ENCODE measurements at places on chromosomes 7 and 10.

- no peak for DNase-seq
Measured at GRCh38 chr7:155509725-155510551, 36.4 kb downstream of the CNPY1 start.

DNA sequence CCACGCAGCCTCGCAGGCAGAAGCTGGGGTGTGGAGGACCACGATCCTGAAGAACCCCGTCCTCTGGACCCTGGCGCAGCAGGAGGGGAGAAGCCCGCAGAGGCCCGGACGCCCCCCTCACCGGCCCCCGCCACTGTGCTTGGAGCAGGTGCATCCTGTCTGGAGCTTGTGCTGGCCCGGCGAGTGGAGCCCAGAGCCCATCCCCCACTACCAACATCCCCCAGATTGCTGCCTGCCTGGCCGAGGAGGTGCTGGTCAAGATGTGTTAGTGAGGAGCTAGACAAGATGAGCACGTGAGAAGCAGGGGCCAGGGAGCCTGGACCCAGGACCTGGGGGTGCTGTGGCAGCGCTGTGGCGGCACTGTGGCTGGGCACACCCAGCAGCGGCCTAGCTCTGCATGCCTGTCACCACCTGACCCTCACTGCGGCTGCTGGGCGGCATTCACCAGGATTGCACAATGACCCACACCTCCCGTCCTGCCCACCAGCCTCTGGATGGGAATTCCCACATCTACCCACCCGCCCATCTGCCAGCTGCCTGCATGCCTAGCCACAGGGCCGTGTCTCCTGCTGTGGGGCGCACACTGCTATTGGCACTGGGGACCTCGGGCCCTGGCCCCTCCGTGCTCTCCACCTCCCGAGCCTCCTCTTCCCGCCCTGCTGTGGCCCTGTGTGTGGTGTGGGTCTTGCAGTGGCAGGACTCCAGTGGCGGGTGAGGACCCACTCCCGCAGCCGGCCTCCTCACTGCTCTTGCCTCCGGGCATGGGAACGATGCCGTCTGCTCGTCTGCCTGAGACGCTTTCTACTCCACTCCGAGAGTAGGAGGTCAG lies 11.8 kb downstream of the GPR146 start:
- DNase-seq, result no peak

- DNase-seq, result no peak
Measured at GRCh38 chr10:5547931-5548660, 23.3 kb downstream of the CALML3 start.

DNA sequence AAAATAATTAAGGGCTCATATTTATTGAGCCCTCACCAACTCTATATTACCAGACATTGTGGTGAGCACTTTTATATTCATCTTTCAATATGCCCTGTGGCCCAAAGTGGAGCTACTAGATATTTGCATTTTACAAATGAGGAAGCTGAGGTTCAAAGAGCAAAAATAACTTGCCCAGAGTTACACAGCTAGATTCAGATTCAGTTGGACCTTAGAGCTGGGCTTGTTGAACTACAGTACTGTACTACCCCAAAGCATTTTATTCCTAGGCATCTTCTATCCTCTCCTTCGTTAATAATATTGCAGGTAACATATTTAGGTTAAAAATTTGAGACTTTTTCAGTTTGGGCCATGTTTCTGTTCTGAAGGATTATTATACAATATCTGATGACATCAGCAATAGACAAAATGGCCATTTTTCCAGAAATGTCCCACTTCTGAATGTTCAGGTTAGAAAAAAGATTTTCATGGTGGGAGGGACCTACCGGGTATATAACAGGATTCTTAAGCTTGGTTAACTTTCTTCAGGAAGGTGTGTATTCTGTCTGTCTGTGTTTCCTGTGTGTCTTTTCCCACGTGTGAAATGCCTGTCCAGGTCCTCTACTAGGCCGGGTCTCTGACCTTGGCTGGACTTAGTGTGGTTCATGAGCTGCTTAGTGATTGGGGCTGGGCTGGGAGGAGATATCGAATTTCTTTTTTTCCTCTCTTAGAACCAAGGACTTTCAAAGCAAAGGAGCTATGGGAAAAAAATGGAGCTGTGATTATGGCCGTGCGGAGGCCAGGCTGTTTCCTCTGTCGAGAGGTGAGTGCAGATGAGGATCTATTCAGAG lies 13.6 kb downstream of the PRXL2A start:
- DNase-seq, result no peak

- DNase-seq, result no peak
Measured at GRCh38 chr10:72073708-72074573, 14.4 kb downstream of the SPOCK2 start.

- DNase-seq, result no peak
Measured at GRCh38 chr7:151792086-151792485, 84.8 kb downstream of the PRKAG2 start.

GRCh38 chr7:2156756-2157472 lies 75.8 kb downstream of the MAD1L1 start:
- DNase-seq, result no peak

GRCh38 chr7:48427671-48428070 lies 256.4 kb downstream of the ABCA13 start:
- DNase-seq, result no peak

DNA sequence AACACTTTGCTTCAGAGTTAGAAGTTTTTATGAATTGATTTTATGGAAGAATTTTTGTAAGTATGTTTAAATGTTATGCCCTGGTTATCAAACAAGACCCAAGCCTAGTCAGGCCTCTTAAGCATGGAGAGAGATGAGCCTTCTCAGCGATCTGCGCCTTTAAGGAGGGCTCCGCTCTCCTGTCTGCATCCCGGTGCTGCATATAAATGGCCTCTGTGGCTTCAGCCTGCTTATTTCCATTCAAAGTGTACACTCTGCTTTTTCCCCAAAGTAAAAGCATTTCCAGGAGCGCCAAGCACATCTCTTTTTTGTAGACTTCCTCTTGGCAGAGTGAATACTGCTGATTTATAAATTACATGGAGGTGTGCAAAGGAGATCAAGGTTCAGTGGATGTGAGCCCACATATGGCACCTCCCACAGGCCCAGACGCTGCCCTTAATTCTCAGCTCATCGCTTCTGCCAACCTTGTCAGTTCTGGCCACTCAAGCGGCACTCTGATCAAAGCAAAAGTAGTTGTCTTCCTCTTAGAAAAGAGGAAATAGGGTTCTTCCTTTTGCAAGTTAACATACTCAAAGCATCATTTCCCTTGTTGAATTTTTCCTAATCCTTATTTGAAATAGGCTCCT lies 70.0 kb upstream of the SFMBT2 start:
- no peak for DNase-seq

GRCh38 chr7:40761762-40762560 lies 627.2 kb downstream of the SUGCT start:
- DNase-seq, result no peak

DNA sequence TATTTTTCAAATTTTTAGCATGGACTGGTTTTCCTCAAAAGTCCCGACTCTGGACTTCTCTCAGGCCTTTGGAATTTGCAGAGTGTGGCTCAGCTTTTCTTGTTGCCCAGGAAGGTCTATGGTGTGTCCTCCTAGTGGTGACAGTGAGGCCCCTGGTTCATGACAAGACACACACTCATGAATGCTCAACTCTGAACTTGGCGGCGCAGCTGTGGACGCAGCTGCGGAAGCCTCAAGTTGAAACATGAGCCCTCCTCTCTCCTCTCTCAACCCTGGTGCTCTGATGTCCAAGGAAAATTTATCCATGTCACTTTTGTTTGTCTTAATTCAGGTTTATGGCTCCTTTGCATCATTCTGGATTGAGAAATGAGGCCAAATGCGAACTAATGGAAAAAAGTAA lies 183.9 kb downstream of the HECW1 start:
- DNase-seq, result no peak

- DNase-seq, result no peak
Measured at GRCh38 chr10:122135251-122136025, 135.7 kb upstream of the BTBD16 start.

DNA sequence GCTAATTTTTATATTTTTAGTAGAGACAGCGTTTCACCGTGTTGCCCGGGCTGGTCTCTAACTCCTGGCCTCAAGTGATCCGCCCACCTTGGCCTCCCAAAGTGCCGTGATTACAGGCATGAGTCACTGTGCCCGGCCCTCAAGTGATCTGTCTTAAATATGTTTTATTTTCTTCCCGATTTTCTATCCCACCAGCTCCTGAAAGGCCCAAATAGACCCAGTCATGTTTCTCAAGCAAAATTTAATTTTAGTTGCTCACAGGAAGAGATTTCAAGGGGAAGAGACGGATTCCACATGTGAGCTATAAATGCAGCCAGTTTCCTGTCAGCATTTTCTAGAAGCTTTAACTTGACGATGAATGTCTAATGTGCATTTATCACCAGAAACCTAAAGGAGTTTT lies 12.0 kb downstream of the DENND10 start:
- DNase-seq, result no peak

DNA sequence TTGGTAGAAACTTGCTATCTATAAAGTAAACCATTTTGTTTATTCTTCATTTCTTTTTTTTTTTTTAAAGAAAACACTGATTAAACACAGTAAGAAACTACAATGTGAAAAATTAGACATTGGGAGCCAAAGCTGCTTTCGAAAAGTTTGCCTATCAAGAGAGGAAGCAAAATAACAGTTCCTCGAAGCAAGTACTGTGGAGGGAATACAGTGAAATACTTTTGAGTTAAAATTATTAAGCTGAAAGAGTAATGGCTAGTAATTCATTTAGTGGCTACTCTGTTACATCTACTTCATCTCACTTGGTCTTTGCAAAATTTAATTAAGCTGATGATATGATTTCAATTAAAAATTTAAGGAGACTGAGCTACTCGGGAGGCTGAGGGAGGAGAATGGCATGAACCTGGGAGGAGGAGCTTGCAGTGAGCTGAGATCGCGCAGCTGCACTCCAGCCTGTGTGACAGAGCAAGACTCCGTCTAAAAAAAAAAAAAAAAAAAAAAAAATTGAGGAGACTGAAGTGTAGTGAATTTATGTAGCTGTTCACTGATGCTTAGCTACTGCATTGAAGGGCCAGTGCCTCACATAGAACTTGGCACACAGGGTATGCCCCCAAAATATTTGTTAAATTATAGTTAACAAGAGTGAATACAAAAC lies 982.1 kb upstream of the MBL2 start:
- no peak for DNase-seq

GRCh38 chr10:11245981-11246590 lies 228.4 kb downstream of the CELF2 start:
- no peak for DNase-seq

DNA sequence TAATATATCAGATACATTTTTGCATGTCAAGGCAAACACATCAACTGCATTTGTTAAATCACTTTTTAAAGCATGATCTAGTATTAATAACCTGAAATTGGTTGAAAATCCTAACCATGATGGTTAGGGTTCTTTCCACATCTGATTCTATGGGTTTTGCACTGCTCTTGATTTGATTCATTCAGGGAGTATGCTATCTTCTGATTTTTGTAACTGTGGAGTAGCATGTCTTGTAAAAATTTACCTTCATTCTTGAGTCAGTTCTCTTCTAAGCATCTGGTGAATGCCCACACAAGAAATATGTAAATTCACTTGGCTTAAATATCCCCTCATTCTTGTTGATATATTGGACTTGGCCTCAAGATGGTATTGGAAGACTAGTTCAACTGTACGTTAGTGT lies 178.7 kb downstream of the KLF6 start:
- DNase-seq, result no peak

- DNase-seq, result no peak
Measured at GRCh38 chr10:16845248-16845647, 28.0 kb upstream of the RSU1 start.

DNA sequence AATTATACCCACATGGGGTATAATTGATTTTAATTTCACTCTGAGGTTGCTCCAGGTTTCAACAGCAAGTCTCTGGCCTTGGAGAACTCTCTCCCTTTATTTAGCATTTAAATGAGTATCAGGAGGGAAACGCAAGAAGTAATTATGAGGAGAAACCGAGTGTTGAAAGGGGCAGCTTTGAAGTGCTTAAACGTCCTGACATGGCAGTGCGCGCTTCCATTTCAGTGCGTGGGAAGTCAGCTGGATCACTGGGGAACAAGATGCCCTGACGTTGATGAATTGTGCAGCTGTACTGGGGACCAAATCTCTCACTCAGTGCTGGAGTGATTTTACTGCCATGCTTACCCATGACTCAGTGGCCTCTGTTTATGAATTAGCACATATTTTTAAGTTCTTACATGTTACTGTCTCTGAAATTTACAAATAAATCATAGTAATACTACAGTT lies 106.0 kb upstream of the PRR15 start:
- peak; percentile 60 for DNase-seq

DNA sequence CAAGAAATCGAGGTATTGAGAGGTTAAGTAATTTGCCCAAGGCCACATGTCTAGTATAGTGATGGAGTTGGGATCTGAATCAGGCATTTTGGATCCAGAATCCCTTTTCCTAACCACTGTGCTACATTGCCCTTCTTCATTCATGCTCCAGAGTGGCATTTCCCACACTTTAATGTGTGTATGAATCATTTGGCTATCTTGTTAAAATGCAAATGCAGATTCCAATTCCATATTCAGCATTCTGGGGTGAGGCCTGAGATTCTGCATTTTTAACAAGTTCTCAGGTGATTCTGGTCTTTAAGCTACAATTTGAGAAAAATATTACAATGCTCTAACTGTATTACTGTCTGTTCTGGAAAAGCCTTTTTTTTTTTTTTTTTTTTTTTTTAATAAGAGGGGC lies 631.3 kb downstream of the PHTF2 start:
- DNase-seq, result no peak

GRCh38 chr10:131196176-131196885 lies 115.2 kb downstream of the TCERG1L start:
- no peak for DNase-seq

- DNase-seq, result no peak
Measured at GRCh38 chr10:70528741-70529362, 50.3 kb downstream of the PALD1 start.

DNA sequence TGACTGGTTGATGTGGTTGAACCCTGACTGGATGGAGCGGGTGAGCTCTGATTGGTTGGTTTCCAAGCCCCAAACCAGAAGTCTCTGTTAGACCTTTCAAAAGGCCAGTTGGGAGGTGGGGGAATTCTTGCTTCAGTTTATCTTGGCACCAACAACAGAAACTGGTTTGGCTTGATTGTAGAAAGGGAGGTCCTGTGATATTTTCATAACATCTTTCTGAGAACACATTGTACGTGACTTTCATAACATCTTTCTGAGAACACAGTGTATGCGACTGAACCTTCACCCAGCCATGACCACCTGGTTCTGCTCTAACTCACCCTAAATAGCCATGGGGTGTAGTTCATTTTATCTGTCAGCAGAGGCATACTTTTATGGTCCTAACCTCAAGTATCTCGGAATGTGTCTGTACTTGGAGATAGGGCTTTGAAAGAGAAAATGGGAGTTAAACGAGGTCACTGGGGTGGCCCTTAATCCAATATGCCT lies 88.3 kb downstream of the GALNT17 start:
- DNase-seq, result no peak

- DNase-seq, result no peak
Measured at GRCh38 chr10:22690614-22691431, 23.6 kb downstream of the PIP4K2A start.

All from hypothalamus (tissue), 51 donors.